ENCODE measurements at places on chromosomes 4 and X.

DNA sequence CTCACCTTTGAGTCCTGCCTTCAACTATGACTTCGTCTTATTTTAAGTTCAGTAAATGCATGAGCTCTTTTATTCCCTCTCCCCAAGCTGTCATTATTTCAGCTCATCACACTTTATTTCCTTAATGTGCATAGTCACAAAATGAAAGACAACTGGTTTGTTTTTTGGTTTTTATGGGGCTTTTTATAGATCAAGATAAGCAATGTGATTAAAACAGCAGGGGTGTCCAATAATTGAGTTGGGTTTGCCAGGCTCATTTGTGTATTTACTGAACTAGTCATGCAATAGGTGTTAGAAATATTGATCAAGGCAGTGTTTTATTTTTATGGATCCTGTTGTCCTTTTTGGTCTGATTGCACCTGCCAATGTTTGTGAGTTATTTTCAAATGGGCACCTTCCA is 102.2 kb downstream of the FRMPD4 start:
- DNase-seq: peak; percentile 62

DNA sequence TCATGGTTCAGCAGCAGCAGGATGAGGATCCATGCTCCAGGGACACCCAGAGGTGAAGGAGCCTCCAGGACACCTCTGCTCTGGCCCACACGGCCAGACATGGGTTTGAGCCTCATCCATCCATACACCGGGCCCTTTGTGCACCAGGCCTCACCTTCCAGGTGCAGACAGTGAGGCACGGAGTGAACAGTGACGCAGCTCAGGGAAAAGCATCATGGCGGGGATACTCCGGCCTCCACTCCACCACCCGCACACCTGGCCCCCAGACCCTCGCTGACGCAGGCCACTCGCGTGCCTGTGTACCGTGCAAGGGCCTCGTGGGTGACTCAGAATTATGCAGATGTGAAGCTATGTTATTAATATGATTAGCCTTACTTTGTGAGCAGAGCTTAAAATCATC is 33.3 kb downstream of the ADRA2C start:
- no peak for DNase-seq

DNA sequence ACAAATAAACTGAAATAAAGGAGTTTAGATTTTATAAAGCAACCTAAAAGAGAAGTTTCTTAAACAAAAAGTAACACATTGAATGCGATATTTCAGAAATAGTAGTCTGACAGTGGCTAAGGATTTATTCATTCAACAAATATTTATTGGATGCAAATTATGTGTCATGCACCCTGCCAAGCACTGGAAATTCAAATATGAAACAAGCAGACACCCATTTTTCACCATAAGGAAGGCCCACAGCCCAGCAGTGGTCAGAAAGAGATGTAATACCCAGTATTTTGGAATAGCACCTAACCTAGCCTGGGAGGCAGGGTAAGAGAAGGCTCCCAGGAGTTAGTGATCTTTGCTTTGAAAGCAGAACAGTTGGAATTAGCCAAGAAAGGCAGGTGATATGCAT is 855.1 kb upstream of the TENM3 start:
- no peak for DNase-seq

DNA sequence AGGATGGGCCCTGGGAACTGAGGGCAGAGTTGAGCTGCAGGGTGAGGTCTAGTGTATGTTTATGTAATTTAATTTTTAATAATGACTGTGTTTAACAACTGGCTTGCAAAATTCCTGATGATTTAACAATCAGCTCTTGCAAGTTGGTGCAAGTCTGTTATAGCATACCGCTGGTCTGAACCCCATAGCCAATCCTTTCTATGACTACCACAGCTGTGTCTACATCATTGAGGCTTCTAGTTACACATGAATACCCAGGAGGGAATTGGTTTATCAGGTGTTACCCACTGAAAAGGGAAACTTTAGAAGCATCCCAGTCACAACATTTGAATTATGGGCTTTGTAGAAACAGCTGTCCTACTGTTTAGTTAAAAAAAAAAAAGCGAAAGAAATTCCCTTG is 38.3 kb downstream of the SUPT20HL1 start:
- DNase-seq: no peak

DNA sequence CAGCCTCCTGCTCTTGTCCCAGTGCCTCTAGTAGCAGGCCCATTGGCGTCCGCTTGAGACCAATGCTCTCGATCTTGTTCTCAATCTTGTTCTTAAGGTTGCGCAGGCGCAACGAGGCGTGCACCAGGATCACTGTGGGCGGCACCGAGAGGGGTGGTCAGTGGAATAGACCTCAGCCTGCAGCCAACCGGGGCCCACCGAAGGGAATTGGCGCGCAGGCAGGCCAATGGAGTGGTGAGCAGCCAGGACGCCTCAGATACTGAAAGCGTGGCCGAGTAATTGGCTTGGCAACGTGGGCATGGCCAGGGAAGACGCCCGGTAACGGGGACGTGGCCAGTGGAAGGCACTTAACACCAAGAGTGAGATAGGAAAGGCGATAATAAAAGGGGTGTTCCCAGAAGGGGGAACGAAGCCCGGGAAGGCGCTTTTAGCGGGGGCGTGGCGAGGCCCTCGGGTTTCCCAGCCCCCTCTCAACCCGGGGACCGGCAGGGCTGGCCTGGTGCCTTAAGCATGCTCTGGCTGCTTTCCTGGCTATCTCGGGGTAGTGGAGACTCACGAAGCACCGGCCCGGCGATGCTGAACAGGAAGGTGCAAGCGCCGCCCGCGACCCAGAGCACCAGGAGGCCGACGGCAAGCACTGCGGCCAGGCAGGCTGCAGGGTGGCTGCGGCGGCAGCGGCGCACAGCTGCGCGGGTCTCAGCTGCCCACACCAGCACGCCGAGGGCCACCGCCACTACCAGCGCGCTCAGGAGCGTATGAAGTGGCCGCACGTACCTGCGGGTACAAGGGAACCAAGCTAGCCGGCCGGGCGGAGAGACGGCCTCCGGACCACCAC is 1.7 kb downstream of the PRAF2 start:
- no peak for DNase-seq

DNA sequence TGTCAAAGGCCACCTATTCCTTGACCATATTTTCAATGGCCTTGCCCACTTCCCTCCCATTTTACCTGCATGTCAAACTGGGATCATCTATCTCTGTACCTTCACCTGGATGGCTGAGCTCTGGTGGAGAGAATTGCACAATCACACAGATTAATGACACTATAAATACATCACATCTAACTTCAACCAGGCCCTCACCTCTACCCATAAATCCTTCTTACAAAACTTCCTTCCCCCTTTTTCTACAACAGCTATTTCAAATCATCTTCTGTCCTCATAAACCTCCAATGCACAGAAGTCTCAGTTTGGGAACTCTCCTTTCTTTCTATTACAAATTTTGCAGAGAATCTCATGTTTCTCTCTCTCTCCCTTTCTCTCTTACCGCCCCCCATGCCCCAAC is 9.2 kb downstream of the PALLD start:
- no peak for DNase-seq

DNA sequence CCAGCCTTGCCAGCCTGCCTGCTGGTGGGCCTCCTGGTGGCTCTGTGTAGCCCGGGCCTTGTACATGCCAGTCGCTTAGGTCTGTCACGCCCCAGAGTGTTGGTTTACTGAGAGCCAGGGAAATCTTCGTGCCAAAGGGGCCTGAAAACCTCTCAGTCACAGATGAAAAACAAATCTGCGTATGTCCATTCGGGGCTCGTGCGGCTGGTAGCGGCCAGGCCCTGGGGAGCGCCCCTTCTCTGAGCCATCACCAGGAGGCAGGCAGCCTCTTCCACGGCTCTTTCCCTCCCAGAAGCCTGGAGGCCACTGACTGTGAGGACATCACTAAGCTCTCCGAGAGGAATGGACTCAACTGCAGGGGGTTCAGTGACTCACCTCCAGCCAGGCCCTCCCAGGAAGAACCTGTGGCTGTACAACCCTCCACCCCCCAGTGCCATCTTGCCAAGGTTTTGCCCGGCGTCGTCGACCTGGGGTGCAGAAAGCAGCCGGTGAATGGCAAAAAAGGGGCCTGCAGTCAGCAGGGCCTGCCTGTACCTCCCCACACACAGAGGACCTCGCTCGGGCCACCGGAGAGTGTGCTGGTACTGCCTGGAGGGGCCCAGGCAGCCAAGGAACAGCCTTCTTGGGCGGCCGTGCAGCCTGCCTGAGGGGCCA is 162.2 kb downstream of the BCOR start:
- DNase-seq: no peak

DNA sequence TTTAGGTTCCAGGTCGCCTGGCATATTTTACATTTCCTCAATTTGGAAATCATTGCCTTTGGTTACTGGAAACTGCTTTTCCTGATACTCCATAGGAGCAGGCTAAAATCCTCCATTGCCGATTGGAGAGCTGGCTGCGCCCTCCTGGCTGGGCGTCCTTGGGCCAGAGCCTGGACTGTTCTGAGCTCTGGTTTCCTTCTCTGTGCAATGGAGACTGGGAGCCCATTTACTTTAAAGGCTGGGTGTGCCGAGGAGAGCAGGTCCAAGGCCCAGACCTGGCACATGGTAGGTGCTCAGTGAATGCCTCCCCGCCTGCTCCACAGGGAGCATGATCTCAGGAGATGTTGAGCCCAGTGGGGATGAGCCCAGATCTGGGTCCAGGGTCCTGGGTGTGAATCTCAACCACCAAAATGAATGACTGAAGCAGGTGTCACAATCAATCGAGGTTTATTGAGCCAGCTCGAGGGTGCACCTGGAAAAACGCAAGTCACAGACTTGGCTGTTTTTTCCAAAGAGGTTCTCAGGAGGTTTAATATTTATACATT is 50.0 kb downstream of the EVC start:
- no peak for DNase-seq

DNA sequence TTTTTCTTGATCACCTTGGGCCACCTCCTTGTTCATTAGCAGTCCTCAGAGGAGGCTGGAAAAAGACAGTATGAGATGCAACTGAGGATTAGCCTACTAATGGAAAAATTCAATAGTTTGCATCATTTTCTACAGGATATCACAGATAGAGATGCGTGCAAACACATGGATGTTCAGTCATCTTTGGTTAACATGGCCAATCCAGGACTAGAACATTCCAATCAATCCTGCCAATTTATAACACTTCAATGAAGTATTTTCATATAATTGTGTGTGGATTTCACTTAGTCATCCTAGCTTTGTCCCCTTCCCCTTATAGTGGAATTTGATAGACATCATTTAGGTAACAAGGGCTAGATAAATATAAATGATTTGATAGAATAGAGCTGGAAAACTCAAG is 42.7 kb downstream of the MAML3 start:
- no peak for DNase-seq

GRCh38 chr4:16794816-16795445 is 103.5 kb downstream of the LDB2 start:
- no peak for DNase-seq

DNA sequence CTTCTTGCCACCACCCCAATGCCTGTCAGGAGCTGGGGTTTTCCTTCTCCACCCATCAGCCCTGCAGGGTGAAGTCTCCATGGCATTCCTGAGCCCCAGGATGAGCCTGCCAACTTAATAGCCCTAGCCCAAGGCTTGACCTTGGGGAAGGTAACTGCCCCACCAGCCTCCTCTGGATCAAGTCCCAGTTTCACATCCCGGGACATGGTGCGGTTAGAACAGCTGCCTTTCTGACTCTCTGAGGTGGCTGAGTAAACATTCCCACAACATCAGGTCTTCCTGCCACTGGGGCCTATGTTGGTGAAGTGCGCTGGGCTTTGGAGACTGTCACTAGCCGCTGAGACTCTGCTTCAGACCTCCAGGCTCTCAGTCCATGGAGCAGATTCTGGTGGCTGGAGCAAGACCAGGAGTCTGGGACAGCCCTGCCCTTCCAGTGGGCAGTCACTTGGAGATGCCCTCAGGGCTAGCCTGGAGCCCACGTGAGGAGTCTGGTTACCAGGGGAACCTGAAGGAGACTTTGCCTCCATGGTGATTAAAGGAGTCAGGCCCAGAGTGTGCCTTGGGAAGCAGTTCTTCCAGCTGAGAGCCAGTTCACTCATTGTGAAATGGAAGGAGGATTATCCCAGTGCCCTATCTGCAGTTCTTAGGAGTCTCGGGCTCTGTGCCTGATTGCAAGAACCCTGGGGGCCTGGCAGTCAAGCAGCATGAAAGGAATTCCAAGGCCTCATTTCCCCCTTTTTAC is 56.8 kb downstream of the SMIM20 start:
- no peak for DNase-seq

DNA sequence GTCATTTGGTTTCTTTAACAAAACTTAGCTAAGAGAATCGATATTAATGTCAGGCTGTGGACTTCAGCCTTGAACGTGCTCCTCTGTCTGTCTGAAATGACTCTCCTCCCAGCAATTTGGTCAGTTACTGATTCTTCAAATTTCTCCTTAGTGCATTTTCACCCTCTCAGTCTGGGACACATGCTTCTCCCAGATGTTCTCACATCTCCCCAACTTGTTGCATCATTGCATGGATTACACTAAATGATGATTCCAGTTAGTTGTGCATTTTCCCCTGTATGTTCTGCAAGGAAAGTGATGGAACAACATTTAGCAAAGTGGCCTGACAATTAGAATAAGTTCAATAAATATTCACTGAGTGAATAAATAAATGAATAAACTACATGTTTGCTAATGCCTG is 94.4 kb downstream of the NLGN4X start:
- DNase-seq: no peak

DNA sequence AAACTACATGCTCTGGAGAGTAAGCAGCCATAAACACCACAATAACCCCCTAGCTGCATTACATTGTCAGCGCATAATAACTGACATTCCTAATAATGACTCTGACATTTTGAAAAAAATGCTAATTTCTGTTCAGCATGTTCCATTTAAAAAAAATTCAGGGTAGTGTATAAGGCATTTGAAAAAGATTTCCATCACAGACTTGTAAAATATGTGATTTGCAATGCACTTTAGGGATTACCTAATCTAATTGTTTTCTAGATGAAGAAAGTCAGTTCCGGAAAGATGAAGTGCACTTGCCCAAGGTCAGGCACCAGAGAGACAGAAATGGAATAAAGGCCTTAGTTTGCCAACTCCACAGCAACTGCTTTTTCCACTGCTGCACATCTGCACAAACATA is 55.3 kb downstream of the FANCB start:
- DNase-seq: no peak

- no peak for DNase-seq
Measured at GRCh38 chr4:2141022-2141761, 82.1 kb downstream of the NAT8L start.

- no peak for DNase-seq
Measured at GRCh38 chrX:20531667-20532066, 265.0 kb upstream of the RPS6KA3 start.

- DNase-seq: no peak
Measured at GRCh38 chr4:81472281-81473182, 825 bp upstream of the RASGEF1B start.
